ENCODE measurements at places on chromosomes 3 and 15.
A peak's percentile ranks its signal among the peaks of the same experiment; 100 is the strongest.

- no peak for DNase-seq
Measured at GRCh38 chr15:85406916-85407315, 26.5 kb downstream of the AKAP13 start.

GRCh38 chr3:133894353-133895207 is 1.1 kb downstream of the RAB6B start:
- DNase-seq: no peak

GRCh38 chr3:55880357-55880756 is 393.3 kb upstream of the WNT5A start:
- DNase-seq: no peak

GRCh38 chr15:35115155-35115725 is 30.1 kb upstream of the NANOGP8 start:
- DNase-seq: no peak

- DNase-seq: no peak
Measured at GRCh38 chr3:50455161-50456018, 48.0 kb downstream of the CACNA2D2 start.

DNA sequence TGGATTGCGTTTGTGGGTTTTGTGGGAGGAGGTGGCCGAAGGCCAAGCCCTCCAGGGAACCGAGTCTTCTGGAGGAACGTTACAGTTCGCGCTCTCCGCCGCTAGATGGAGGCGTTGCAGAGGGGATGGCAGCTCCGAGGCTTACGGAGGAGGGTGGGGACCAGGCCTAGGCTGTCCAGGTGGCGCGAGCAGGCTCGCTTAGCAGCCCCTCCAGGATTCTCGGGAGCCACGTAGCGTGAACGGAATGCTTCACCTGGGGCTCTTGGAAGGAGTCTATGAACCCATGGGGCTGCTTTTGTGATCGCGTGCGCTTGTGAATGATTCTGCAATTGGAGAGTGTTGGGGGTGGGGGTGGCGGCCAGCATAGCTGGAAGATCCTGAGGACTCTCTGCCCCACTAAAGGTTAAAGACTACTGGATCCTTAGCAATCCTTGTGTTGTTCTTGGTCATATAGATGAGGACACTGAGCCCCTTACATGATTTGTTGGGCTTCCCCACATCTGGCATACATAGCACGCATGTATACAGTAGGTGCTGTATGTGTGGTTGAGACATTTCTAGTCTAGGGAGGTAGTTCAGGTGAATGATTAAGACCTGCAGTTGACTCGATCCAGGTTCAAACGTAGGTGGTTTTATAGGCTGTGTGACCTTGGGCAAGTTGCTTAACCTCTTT is 25.7 kb downstream of the FAM3D start:
- DNase-seq: peak; percentile 67

- no peak for DNase-seq
Measured at GRCh38 chr15:31130576-31131237, 29.2 kb upstream of the TRPM1 start.

- no peak for DNase-seq
Measured at GRCh38 chr3:153233986-153234385, 72.0 kb downstream of the RAP2B start.

All from ascending aorta (tissue), 2 donors.